ENCODE measurements at places on chromosomes 5 and 9.

- DNase-seq = no peak
These were observed 102.8 kb downstream of the MAPKAP1 start for GRCh38 chr9:125604196-125604595.

GRCh38 chr9:135275571-135276289 is 188.3 kb downstream of the OLFM1 start:
- DNase-seq = no peak

GRCh38 chr5:17415321-17415758 is 82.7 kb upstream of the TAF11L2 start:
- no peak for DNase-seq

GRCh38 chr5:164013077-164013670 is 507.8 kb downstream of the MAT2B start:
- no peak for DNase-seq

- no peak for DNase-seq
These were observed 294.3 kb downstream of the TLE1 start for GRCh38 chr9:81394881-81395675.

DNA sequence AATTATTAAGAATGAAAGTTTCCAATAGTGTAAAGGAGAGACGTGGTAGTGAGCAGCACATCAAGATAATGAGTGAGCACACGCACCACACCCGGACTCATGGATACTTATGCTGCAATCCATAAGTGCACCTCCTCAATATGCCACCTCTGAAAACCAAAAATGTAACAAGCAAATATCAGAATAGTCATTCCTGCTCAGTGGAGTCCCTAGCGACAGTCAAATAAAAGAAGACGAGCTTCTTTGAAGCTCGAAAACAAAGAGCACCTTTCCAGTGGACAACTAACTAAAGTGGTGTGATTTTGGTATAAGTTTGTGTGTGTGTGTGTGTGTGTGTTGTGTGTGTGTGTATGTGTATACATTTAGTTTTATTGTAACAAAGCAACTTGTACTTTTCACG is 241.3 kb downstream of the DEPDC1B start:
- no peak for DNase-seq

- no peak for DNase-seq
These were observed 11.5 kb downstream of the RGS3 start for GRCh38 chr9:113475031-113475430.

DNA sequence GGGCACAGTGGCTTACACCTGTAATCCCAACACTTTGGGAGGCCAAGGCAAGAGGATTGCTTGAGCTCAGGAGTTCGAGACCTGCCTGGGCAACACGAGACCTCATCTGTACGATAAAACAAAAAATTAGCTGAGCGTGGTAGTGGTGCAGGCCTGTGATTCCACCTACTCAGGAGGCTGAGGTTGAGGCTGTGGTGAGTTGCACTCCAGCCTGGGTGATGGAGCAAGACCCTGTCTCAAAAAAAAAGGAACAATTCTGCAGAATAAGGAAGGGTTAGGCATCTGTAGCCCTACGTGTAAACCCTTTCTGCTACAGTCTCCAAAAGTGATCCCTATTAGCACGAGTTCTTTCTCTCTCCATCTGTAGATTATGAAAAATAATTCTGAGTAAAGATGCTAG is 19.9 kb downstream of the CDC26 start:
- DNase-seq = no peak

GRCh38 chr9:131398204-131398603 is 4.3 kb downstream of the PRRC2B start:
- peak; percentile 80 for DNase-seq

DNA sequence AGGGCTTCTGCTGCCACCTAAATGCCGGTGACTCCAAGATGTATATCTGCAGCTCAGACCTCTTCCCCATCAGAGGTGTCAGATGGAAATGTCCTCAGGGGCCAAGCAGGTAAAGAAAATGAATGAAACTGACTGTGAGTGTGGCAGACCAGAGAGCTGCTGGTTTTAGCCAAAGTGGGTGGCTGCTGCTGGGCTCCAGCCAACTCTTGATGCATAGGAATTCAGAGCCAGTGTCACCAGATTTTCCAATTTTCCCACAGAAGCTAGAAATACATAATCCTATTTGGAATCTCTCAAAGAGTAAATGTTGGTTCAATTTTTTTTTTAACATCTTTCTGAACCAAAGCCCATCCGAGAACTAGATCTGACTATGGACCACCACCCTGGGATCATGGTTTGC is 161.2 kb upstream of the SPRY4 start:
- DNase-seq = no peak

- DNase-seq = no peak
These were observed 23.6 kb upstream of the RNU6ATAC start for GRCh38 chr9:134187891-134188385.

- DNase-seq = no peak
These were observed 190.0 kb downstream of the SLF1 start for GRCh38 chr5:94808497-94808896.

GRCh38 chr5:160462167-160462566 is 40.5 kb downstream of the PTTG1 start:
- DNase-seq = no peak

DNA sequence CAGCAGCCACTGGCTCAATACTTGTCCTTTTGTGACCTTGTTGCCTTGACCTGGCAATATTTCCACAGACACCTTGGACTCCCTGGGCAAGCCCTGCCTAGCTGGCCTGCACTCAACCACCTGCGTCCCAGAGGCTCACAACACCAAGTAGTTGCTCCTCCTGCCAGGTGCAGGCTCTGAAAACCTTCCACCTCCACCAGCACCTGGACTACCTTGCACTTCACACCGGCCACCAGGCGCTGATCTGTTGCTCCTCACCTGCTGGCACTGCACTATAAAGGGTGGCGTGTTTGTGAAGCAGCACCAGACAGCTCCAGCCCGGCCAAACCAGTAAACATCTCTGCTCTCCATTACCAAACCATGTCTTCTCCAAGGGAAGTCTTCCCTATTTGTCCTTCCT is 997.7 kb downstream of the PTPRD start:
- no peak for DNase-seq

DNA sequence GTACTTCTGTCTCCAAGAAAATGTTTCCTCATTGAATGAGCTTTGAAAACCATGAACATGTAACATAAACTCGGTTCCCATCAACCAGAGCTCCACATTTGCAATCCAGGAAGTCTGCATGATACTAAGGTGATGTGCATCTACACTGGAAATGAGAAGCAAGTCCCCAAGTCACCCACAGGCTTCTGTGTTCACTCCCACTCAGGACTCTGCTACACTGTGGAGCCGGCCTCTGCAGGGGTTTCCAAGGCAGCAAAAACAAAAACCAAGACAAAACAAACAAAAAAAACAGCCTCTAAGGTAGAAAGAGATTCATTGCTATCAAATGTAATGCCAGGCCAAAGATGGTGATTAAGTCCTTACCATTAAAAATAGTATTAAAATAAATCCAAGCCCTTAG is 593.7 kb downstream of the IRX1 start:
- DNase-seq = peak; percentile 10

DNA sequence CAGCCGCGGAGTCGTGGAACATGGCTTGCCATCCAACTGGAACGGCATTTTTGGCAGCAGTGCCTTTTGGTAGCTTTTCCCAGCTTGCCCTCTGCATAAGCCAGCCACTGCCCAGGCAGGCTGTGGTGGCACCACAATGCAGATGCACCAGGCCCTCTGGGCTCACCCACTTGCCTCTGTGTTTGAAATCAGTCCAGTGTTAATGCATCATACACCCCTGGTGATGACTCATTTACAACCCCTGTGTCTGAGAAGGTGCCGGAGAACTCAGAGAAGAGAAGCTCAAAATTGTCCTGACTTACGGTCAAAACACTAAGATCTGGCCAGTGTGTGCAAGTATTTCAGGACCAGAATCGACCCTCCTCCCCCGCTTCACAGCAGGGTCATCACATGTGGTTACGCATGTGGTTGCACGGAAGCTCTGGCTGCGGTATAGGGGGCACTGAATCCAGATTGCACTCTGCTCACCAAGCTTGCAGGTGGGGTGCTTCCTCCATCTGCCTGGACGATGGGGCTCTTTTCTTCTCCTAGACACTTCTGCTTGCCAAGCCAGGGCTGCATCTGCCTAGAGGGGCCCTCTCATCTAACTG is 66.5 kb upstream of the SMIM15 start:
- DNase-seq = no peak

DNA sequence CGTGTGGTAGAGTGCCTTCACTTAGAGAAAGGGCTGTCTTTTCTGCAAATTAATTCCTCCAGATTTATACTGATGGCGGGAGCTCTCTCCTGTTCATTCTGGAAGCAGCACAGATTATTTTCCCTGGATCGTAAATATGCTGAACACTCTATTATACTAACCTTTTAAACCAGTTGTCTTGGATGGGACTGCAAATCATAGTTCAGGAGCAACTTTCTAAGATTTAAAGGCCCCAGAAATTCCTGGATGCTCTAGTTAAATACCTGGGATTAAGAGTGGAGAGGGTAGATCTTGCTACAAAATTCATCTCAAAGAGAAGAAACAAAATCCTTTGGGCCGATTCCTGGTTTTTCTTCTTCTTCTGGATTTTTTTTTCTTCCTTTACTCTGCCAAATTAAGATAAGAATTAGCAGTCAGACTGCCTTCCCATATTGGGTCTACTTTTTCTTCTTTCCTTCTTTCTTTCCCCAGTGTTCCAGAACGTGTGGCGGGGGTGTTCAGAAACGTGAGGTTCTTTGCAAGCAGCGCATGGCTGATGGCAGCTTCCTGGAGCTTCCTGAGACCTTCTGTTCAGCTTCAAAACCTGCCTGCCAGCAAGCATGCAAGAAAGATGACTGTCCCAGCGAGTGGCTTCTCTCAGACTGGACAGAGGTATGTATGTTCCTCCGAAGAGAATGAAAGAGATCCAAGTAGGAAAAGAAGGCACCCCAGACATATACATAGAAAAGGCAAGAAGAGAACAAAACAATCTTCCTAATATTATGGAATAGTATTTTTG is 262.7 kb downstream of the SAXO1 start:
- DNase-seq = no peak
